Stimulated activated CD8-positive, alpha-beta memory T cell treated with anti-CD3 and anti-CD28 coated beads, Interleukin-4, amount 100 ng/mL, for 1 hour (primary cell): ENCODE measurements at places on chromosomes 12 and 14.

DNA sequence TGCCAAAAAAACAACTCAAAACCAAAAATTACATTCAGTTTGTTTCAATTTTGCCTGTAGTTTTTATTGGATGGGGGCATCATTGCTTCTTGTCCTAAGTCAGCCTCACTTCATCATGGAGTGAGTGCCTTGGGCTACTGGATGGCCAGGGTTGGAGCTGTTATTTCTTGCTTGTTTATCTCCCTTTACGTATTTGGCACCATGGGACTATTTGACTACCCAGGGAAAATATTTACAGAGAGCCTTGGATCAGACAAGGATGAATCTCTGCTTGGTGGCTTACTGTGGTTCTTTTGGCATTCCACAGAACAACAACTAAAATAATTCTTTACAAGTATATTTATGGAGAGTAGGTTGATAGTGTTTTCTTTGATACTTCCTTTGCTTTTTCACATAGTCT lies 160.8 kb upstream of the SEL1L start:
- no peak for DNase-seq

- DNase-seq: no peak
Observed at GRCh38 chr12:30286345-30286926, 409.2 kb downstream of the IPO8 start.

GRCh38 chr14:29548948-29549370 lies 378.7 kb downstream of the PRKD1 start:
- DNase-seq: no peak

- no peak for DNase-seq
Observed at GRCh38 chr14:75660238-75660629, 442 bp downstream of the ERG28 start.

DNA sequence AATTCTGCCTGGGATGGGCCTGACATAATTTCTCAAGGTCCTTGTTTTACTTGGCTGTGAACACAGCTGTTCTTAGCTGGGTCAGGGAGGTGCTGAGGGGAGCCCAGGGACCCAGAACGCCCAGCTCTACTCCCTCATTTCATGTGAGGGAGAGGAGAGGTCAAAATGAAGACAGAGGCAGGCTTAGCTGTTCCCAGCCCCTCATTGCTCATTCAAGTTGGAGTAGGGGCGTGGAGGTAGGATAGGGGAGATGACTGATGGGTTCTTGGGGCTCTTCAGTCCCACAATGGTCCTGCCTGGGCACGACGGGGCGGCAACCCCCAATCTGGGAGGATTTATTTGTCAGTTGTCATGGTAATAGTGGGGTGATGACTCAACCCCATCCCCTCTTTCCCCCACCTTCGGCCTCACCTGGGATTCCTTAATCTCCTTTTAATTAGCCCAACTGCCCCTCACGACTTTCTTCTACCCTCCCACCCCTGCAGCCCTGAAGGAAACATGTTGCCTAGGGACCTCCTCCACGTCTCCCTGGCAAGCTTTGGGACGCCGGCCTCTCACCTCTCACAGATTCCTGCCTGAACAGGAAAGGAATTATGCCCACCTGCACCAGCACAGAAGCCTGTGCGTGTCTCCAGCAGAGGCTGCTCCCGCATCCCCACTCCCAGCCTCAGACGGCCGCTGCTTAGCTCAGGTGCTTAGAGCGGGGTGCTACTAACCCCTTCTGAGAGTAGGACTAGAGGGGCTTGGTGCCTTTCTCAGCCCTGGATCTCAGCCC lies 10.2 kb downstream of the SPRYD3 start:
- DNase-seq: no peak
